ENCODE measurements at places on chromosomes 12 and 14.

DNA sequence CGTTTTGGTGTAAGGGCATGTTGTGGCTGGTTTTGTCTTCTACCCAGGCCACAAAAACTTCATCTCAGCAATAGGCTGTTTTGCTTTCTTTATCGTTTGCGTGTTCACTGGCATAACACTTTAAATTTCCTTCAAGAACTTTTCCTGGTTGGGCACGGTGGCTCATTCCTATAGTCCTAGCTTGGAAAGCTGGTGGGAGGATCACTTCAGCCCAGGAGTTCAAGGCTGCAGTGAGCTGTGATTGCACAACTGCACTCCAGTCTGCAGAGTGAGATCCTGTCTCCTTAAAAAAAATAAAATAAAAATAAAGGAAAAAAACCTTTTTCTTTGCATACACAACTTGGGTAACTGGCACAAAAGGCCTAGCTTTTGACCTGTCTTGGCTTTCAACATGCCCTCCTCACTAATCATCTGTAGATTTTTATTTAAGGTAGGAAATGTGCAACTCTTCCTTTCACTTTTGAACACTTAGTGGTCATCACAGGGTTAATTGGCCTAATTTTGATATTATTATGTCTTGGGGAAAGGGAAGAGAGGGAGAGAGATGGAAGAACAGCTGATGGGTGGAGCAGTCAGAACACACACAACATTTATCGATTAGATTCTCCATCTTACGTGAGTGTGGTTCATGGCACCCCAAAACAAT, 78.9 kb upstream of the PSMA6 start:
- no peak for DNase-seq

GRCh38 chr12:82910246-82910893, 223.7 kb downstream of the TMTC2 start:
- no peak for DNase-seq

- DNase-seq = no peak
Observed at GRCh38 chr14:49969961-49970360, 77.1 kb downstream of the ARF6 start.

GRCh38 chr12:115070313-115070712, 386.3 kb upstream of the TBX3 start:
- no peak for DNase-seq

DNA sequence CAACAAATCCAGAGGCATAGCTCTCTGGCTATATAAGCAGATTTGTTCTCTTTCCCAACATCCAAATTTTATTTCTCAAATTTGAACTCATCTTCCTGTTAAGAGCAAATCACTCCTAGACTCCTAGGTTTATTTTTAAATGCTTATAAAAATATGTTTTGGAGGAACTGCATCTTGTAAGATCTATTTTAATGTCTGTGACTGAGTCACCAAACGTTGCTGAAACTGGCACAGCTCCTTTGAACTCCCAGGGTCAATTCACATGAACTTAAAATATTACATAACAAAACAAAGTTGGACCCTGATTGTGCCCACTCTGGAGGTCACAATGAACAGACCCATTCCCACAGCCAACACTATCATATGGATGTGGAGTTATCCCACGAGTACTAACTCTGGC, 23.9 kb downstream of the ANAPC7 start:
- DNase-seq = no peak

GRCh38 chr14:103546652-103547454, 15.6 kb downstream of the BAG5 start:
- peak; percentile 79 for DNase-seq

DNA sequence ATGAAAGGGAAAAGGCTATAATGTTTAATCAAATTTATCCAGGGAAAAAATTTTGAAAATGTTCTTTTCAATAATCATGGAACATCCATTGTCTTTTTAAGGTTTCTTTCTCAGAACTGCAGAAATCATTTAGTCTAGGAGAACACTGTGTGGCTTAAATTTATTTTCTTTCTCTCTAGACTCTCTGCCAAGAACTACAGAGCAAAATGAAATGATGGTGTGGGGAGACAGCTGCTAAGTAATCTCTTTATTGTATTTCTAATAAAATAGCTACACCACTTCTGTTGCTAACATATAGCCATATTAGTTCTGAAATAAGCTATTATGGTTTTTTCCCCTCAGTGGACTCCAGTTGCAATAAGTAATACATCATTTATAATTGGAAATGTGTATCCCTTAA, 120.9 kb downstream of the EFCAB11 start:
- DNase-seq = no peak

DNA sequence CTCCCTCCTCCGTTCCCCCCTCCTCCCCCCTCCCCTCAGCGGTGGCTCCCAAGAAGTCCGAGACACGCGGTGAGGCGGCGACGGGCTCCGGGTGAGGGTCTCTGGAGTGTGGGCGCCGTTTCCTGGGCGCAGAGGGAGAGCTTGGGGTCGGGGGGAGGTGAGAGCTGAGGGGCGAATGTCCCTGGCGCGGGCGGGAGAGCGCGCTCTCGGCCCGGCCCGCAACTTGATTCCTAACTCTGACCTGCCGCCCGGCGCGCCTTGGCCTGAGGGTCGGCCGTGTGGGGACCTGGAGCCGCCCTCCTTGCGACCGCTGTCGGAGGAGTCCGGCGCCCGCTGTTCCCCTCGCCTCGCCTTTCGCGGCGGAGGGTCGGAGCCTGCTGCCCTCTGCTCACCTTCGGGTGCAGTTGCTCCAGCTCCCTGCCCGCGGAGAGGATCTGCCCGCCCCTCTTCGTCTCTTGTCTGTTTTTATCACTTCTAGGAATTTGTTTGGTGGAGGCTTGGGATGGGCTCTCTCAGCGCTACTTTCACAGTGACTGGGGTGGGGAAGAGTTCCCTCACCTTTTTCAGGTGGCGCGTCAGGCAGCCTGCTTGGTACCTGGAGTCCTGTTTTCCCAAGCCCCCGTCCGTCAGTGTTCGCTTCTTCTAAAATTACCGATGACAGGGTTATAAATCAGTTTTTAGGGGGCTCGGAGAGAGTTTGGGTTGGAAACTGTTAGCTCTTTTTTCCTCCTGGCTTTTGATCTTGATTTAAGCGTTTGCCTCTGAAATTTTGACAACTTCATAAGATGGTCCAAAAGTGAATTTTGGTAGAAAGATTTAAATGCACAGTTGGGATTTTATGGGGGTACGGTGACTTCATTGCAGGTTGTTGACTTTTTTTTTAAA, 495 bp downstream of the ADIPOR2 start:
- peak; percentile 57 for DNase-seq

GRCh38 chr12:80320121-80320678, 123.8 kb upstream of the PTPRQ start:
- no peak for DNase-seq

- no peak for DNase-seq
Observed at GRCh38 chr14:73467800-73468199, 9.5 kb upstream of the NUMB start.

GRCh38 chr14:100571837-100572236, 15.4 kb downstream of the BEGAIN start:
- no peak for DNase-seq

GRCh38 chr14:75861161-75861621, 120.6 kb downstream of the TGFB3 start:
- no peak for DNase-seq

- no peak for DNase-seq
Observed at GRCh38 chr12:64320611-64321010, 69.9 kb downstream of the C12orf56 start.

GRCh38 chr12:105882404-105882803, 256.4 kb downstream of the NUAK1 start:
- DNase-seq = no peak

- peak; percentile 87 for DNase-seq
Observed at GRCh38 chr12:58915634-58916033, 4.7 kb downstream of the LRIG3 start.

DNA sequence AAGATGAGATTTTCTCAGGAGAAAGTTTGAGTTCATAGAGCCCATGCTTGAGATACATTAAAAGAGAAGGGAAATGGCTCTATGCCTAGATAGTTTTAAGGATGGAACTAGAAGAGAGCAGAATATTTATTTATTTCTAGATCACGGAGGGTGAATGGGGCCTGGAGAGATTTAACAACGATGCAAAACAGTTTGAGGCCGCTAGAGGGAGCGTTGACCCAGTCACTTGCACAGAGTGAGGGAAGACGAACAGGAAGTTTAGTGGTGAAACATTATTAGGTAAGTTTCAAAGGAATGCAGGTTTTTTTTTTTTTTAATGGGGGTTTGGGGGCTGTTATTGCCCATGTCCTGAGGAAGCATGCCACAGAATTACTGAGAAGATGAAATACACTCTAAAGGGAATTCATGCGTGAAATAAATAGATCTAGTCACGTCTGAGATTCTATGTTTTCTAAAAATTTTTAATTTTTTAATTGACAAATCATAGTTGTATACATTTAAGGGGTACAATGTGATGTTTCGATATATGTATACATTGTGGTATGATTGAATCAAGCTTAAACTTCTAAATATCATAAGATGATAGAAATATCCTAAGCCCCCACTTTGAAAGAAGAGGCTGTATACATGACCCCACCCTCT, 14.8 kb upstream of the PPP1R1A start:
- peak; percentile 48 for DNase-seq

DNA sequence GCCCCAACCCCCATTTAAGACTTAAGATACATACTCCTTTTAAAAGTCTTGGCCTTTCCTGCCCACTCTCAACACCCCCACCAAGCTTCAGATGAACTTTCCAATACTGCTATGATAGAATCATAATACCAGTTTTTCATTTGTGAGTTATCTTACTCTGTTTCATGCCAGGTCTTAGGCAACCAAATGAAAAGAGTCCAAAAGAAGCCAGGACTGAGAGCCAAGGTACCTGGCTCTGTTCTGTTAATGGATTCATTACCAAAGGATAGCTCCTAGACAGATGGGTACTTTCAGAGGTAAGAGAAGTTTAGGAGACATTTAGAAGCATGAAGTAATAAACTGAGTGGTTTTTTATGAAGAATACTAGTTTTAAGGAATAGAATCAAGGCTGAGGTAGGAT, 34.2 kb downstream of the FANCM start:
- DNase-seq = no peak

DNA sequence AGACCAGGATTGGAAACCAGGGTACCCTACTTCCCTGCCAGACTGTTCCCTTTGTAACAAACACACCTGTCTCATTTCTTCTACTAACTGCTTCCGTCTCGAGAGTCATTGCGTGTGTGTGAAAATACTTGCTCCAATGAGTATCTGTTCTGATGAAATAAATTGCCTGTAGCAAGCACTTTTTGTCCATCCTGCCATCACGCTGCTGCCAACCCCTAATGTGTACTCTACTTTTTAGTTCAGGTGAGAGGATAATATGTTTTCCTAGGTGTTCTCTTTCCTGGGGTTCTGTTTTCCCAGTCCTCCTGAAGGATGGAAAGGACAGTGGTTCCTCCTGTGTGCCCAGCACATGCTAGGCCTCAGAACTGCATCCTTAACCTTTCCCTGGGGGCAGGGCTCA, 1.0 kb downstream of the TUNAR start:
- DNase-seq = no peak

GRCh38 chr14:60532442-60532841, 23.5 kb downstream of the SIX6 start:
- DNase-seq = no peak

- no peak for DNase-seq
Observed at GRCh38 chr12:65407388-65408149, 129.1 kb downstream of the MSRB3 start.

GRCh38 chr12:10131111-10131690, 1.2 kb upstream of the CLEC7A start:
- DNase-seq = no peak

- no peak for DNase-seq
Observed at GRCh38 chr14:26128931-26129671, 468.7 kb downstream of the NOVA1 start.

- no peak for DNase-seq
Observed at GRCh38 chr14:55192054-55192621, 753 bp upstream of the DLGAP5 start.

DNA sequence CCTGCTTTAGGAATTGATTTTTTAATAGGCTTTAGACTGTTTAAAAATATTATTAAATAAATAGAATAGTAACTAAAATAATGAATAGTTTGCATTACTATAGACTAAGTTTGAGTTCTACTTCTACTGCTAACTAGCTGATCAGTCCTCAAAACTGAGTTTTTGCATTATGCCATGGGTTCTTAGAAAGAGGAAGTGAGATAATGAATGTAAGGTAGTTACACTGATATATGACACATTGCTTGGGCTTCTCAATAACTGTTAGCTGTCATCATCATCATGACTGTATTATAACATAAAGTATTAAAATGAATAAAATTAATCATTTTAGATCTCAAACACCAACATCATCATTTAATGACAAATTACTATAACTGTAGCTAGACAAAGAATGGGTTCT, 949.7 kb downstream of the TRHDE start:
- DNase-seq = no peak

GRCh38 chr12:3557116-3557697, 66.2 kb downstream of the PRMT8 start:
- DNase-seq = no peak

DNA sequence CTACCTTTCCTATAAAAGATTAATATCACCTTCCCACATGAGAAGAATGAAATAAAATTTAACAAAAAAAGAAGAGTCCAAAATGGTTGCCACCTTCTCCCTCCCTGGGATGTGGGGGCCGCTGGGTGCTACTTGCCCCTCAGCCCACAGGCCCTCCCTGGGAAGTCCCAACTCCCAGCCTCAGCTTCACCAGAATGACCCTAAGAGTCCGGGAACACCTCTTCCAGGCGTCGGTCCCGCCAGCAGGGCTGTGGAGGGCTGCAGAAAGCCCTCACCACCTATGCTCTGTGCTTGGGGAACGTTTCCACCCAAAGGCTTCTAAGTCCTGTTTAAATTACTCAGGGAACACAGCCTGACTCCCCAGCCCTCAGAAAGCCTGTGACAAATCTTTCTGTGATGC, 71.9 kb downstream of the MOK start:
- DNase-seq = no peak

DNA sequence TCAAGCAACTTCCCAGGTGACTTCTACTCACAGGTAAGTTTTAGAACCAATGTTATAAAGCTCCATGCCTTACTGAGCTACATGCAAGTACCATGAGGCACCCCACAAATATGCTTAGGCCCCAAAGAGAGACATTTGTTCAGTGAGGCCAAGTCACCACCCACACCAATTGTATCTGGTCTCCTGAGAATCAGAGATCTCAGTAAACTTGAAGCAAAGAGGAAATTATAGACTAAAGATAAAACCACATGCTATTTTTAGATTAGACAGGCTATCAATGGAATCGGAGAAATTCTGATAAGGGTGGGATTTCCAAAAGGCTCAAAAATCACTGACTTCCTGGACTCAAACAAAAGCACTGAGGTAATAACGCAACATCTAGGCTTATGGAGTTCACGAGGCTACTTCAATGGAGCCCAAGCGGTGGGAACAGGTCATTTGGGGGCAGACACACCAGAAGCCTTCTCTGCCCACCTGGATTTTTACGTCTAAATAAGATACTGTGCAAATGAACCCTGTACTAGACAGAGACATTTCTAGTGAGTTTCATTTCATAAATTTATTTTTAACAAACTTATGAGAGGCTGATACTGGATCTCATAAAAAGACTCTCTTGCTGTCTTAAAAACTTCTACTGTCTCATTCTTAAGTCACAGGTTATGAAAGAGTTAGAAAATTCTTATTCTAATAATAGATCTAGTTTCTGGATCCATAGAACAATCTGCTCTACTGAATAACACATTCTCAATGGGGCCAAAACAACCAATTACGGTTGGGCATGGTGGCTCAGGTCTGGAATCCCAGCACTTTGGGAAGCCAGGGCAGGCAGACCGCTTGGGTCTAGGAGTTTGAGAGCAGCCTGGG, 7.7 kb downstream of the SLC15A4 start:
- no peak for DNase-seq

- no peak for DNase-seq
Observed at GRCh38 chr14:99209409-99209808, 62.6 kb downstream of the BCL11B start.

Data from NCI-H2081 (cell line).